ENCODE measurements at places on chromosomes 7 and 10.

- DNase-seq = no peak
These were observed 127.7 kb downstream of the ATE1 start for GRCh38 chr10:121800146-121800545.

GRCh38 chr10:126250045-126250444 is 138.2 kb downstream of the ADAM12 start:
- DNase-seq = no peak

- no peak for DNase-seq
These were observed 78.6 kb upstream of the MPP7 start for GRCh38 chr10:28381466-28381865.

GRCh38 chr10:80191589-80192270 is 13.6 kb downstream of the ANXA11 start:
- DNase-seq = no peak

DNA sequence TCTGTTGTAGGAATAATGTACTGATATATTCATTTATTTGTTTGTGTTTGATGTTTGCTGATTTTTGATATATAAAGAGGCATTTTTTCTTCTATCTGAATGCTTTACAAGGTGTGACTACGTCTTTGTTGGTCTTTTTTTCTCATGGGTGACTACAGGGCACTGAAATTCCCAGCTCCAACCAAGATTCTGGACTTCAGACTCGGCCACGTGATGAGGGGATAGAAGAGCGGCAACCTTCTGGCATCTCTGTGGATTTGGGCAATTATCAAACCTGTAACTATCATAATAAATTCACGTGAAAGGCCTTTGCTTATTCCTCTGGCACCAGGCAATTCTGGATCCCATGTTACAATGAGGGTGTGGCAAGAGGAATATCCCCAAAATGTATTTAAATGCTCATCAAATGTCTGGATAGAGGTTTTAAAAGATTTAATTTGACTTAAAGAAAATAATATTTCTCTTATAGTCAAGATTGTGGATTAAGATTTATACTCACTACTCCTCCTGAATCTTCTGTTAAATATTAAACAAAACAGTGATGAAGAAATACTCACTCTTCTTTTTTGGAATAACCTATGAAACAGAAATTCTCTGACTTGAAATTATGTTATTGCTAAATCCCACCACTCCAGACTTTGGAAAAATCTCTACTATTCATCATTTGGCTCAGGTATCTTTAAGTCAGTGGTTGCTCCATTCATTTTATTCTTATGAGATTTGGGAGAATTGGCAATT is 276.3 kb downstream of the GPR37 start:
- no peak for DNase-seq
